ENCODE measurements at places on chromosomes 3 and 15. TPM values are rescaled to one million over a fixed set of nuclear protein-coding genes. Genes with fewer than 3 reads are reported as not detected.

DNA sequence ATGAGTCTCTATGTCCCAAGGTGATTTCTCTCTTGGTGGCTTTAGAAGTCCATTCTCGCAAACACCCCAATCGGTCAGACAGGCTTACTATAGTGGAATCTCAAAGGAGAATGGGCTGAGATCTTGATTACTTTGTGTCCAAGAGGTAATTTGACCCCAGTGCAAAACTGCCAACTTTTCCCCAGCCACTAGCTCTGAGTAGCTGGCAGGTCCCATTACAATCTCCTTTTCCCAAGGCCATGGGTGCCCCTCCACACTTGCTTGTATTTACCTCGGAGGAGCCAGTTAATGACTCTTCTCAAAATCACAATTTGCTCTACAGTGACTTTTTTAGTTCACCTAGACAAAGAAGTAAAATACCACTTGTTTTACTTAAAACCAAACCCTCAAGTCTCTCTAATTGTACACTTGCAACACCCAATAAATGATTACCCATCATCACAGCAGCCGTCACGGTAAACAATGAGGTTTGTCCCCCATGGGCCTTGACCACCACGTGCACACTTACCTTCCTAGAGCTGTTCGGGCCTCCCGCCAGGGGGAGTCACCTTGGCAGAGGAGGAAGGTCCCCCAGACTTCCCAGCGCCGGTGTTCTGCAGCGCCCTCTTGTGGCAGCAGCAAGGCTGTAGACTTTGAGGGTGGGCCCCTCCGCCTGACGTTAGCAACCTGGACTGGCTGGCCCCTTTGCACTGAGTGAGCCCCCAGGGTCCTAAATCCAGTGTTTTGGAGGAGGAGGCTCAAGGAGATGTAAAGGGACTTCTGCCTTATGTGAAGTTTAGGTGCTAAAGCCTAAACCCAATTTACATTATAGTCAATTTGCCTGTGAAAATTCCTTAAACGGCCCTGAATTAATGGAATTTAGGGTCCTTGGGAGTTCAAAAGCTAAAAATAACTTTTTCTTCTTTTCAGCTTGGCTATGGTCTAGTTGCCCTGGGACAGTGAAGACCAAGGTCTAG, 18.7 kb upstream of the HDAC11 start:
- DNase-seq = peak; percentile 74
- H3K27me3 ChIP-seq = peaks cover 2% of the 10 kb centered on the region
- no peaks in the 10 kb centered on the region for H3K4me1 ChIP-seq
- no peak overlapping the region for H3K4me3 ChIP-seq
- H3K36me3 ChIP-seq = no peaks in the 10 kb centered on the region

- DNase-seq = no peak
- H3K27ac ChIP-seq = no peak overlapping the region
- no peaks in the 10 kb centered on the region for H3K4me1 ChIP-seq
- H3K36me3 ChIP-seq = no peaks in the 10 kb centered on the region
- no peak overlapping the region for H3K4me3 ChIP-seq
- H3K27me3 ChIP-seq = no peaks in the 10 kb centered on the region
Measured at GRCh38 chr15:67955252-67955651, 98.9 kb upstream of the PIAS1 start.

GRCh38 chr15:31740203-31740602, 290.1 kb upstream of the CHRNA7 start:
- peaks cover 2% of the 10 kb centered on the region for H3K27me3 ChIP-seq
- H3K4me3 ChIP-seq = no peak overlapping the region
- no peaks in the 10 kb centered on the region for H3K36me3 ChIP-seq
- no peak for DNase-seq

The HRH1 gene
- total RNA-seq = not detected

The GOLGA8T gene
- not detected for total RNA-seq

GRCh38 chr3:65182085-65182484, 494.3 kb upstream of the ADAMTS9 start:
- H3K27me3 ChIP-seq = no peaks in the 10 kb centered on the region
- no peak for DNase-seq
- H3K4me3 ChIP-seq = no peak overlapping the region

DNA sequence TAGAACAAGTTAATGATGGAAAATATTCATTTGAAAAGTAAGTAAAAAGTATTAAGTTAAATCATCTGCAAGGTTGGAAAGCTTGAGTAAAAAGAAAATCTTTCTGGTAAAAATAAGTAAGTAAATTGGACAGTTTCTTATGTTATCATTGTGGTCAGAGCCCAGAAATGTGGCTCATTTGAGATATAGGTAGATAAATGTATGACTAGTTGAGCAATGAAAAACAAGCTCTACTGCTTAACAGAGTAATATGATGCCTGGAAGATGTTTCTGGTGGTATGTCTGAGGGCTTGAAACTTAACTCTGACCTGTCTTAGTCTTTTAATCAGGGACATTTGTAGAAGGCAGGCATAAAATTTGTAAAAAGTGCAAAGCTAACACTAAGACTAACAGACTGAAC, 444.0 kb downstream of the MFSD1 start:
- no peaks in the 10 kb centered on the region for H3K36me3 ChIP-seq
- no peaks in the 10 kb centered on the region for H3K27me3 ChIP-seq
- no peak overlapping the region for H3K4me3 ChIP-seq
- no peak overlapping the region for H3K27ac ChIP-seq
- H3K4me1 ChIP-seq = no peaks in the 10 kb centered on the region

- no peak overlapping the region for H3K4me3 ChIP-seq
- peaks cover 4% of the 10 kb centered on the region for H3K4me1 ChIP-seq
- no peaks in the 10 kb centered on the region for H3K36me3 ChIP-seq
- no peaks in the 10 kb centered on the region for H3K27me3 ChIP-seq
Measured at GRCh38 chr3:188316021-188316722, 162.2 kb downstream of the LPP start.

DNA sequence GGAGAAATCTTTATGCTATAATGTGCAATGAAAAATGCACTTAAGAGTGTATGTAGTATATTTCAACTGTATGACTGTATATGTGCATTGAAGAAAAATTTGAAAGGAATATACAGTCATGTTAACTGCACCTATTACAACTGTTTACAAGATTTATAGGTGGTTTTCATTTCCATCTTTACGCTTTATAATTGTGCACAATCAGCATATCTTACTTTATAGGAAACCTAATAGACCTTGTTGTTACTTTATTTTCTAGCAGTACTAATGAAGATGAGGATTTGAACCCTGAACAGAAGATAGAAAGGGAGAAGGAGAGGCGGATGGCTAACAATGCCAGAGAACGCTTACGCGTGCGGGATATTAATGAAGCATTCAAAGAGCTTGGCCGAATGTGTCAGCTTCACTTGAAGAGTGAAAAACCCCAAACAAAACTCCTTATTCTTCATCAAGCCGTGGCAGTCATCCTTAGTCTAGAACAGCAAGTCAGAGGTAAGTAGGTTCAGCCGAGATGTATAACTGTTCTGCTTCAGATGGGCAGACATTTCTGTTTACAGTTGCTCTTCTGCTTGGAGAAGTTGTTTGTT, 103.4 kb upstream of the CGNL1 start:
- H3K27me3 ChIP-seq = no peaks in the 10 kb centered on the region
- no peak overlapping the region for H3K4me3 ChIP-seq
- no peaks in the 10 kb centered on the region for H3K4me1 ChIP-seq
- DNase-seq = no peak
- H3K27ac ChIP-seq = no peak overlapping the region
- H3K36me3 ChIP-seq = peaks cover 38% of the 10 kb centered on the region

The PLSCR4 gene
- not detected for total RNA-seq

The SRGAP3 gene
- total RNA-seq = 3.2 TPM

The PLA1A gene
- total RNA-seq = not detected

- no peak overlapping the region for H3K4me3 ChIP-seq
- no peak overlapping the region for H3K27ac ChIP-seq
- no peaks in the 10 kb centered on the region for H3K36me3 ChIP-seq
- H3K4me1 ChIP-seq = no peaks in the 10 kb centered on the region
- peaks cover 2% of the 10 kb centered on the region for H3K27me3 ChIP-seq
- DNase-seq = no peak
Measured at GRCh38 chr3:57003676-57004075, 56.8 kb upstream of the SPATA12 start.

The EXD1 gene
- total RNA-seq = not detected

DNA sequence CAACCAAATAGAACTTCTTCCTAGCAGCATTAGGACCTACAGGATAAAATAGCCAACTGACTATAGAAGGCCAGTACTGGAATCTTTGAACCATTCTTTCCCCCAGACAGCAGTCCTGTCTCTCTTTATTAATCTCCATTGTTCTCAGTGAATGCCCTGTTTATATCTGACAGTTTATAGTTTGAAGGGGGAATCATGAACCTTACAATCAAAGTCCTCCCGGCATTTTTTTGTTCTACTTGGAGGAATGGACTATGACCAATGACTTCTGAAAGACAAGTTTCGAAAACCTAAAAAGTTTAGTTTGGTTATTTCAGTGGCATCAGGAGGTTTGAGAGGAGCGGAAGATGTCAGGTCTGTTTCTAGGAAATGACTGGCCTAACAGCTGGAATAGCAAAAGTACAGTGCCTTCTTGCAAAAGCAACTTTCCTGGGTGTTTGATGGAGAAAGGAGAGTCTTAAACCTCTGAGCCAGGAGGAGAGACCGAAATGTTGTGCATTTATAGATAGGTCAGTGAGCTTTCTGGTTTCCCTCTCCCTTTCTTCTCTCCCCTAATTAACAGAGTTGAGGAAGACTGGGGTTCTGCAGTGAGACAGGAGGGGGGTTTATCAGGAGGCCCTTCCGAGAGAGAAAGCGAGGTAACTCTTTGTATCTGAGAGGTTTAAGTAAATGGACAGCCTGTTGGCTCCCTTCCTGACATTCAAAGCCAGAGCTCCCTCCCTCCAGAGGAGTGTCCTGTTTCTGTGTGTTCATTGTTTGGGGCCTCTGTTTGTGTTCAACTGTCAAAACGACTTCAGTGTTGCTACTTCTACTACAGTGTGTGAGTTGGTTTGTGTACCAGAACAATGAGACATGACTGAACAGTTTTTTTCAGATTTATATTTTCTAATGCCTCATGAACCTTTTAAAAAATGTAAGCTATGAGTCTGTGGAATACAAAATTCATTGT, 383.0 kb upstream of the RARB start:
- no peak overlapping the region for H3K4me3 ChIP-seq
- no peak for DNase-seq
- H3K27me3 ChIP-seq = no peaks in the 10 kb centered on the region
- H3K27ac ChIP-seq = no peak overlapping the region
- H3K4me1 ChIP-seq = no peaks in the 10 kb centered on the region
- H3K36me3 ChIP-seq = no peaks in the 10 kb centered on the region
